ENCODE measurements at places on chromosomes 1 and 21.

DNA sequence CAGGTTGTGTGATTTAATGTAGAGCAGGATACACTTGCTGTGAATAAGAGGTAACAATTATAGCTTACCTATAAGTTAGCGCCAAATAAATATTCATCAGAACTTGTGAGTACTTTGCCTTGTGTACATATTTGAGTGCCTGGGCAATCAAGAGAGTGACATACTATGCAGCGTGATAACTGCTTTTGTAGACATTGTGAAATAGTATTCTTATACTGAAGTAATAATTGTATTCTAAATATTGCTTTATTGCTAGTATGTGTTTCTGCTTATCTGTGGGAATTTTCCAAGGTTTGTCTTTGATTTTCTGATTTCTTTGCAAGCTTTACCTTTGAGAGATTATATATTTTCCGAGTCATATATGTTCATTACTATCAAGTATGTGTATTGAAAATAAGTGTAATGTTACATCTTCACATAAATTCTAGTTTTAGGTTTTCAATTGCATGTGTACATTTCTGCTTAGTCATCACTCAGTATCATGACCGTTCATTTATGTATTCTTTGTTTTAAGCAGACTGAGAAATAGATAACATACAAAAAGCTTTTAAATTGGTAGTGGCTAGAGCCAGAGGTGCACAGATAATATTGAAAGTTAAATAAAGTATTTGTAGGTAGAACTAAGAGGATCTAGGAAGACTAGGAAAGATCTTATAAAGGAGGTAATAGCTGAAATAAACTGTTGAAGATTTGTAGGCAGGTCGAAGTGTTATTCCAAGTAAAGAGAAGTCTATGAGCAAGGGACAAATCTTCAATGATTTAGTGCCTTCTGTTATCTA is 19.5 kb downstream of the USP25 start:
- no peak for DNase-seq

GRCh38 chr1:154342132-154342531 is 16.8 kb downstream of the ATP8B2 start:
- no peak for DNase-seq

- no peak for DNase-seq
Measured at GRCh38 chr1:51525295-51525694, 6.2 kb upstream of the EPS15 start.

- no peak for DNase-seq
Measured at GRCh38 chr1:23168079-23168444, 594 bp downstream of the LUZP1 start.

GRCh38 chr1:162384116-162384515 is 2.6 kb downstream of the C1orf226 start:
- DNase-seq, result no peak

- DNase-seq, result no peak
Measured at GRCh38 chr1:156767879-156768604, 707 bp downstream of the PRCC start.

GRCh38 chr1:31529999-31530684 is 46.2 kb upstream of the TINAGL1 start:
- DNase-seq, result no peak

DNA sequence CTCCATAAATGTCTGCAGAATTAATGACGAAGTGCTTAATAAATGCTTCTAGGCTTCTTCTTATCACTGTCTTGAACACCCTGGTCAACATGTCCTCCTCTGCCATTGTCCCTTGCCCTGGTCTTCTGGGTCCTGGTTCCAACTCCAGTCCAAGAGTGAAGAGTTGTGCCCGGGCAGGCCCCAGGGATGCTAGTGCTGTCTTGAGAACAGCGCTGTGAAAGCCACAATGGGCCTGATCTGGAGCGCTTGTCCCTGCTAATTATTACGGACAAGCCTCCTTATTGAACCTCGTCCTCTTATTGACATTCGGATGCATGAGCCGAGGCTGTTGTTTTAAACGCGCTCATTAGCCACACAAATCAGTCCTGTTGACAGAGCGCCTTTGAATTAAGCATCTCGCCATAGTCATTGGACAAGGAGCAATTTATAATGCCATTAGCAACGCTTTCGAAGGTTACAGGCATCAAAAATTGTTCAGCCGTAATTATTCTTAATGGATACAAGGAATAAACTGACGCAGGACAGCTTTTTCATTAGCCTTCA is 211.6 kb upstream of the POU3F1 start:
- no peak for DNase-seq

GRCh38 chr21:26170471-26171257 is at the start of gene APP:
Gene APP, minus strand, starts transcription at chr21:26170770. Its CDS starts 150 bp downstream, at chr21:26170620.
- DNase-seq, result no peak

DNA sequence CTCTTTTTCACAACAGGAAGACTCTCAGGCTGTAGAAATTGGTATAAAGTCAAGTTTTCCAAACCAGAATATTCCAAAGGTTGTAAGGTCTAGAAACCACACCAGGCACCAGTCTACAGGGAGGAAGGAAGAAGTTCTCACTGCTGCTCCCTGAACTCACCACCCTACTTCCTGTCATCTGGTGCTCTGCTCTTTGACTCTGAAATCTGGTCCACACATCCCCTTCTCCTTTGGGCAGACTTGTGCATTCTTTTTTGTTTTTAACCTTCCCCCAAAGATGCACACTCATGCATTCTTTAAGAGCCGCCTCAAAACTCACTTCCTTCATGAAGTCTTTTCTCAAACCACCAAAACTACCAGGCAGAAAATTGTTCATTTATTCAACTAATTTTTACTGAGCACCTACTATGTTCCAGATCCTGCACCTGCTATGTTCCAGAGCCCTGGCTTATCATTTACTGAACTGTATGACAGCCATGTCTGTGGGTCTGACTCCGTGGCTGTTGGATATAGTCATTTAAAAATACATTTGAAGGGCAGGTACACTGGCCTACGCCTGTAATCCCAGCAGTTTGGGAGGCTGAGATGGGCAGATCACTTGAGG is 30.1 kb upstream of the EPS15 start:
- DNase-seq, result no peak

- DNase-seq, result no peak
Measured at GRCh38 chr1:242240077-242240476, 241.2 kb upstream of the MAP1LC3C start.

DNA sequence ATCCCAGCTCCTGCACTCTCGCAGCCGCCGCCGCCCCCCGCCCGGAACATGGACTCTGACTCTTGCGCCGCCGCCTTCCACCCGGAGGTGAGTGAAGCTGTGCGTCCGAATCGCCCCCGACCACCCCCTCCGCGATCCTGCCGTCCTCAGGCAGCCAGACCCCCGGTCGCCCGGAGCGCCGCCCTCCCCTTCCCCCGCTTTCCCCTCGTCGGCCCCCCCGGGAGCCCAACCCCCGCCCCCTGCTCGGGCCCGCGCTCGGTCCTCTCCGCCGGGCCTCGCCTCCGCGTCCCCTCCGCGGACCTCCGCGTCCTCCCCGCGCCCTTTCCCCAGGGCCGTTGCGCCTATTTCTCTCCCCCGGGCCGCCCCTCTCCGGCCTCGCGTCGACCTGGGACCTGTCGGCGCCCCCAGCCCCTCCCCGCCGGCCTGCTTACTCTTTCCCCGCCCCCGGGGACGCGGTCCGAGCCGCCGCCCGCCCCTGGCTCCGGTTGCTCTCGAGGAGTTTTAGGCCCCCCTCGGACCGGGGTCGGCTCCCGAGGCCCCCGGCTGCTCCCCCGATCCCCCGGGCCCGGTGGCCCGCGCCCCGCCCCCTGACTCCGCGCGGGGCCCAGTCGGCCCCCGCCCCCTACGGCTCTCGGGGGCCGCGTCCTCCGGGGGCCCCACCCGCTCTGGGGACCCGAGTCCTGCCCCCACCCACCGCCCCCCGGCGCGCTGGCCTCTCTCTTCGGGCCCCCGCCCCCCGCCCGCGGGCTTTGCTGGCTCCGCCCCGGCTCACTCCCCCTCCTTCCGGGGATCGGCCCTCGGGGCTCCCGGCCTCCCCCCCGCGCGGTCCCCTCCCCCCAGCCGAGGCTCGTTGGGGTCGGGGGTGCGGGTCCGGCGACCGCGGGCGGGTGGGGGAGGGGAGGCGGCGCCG is 743 bp downstream of the PHF13 start:
- no peak for DNase-seq

DNA sequence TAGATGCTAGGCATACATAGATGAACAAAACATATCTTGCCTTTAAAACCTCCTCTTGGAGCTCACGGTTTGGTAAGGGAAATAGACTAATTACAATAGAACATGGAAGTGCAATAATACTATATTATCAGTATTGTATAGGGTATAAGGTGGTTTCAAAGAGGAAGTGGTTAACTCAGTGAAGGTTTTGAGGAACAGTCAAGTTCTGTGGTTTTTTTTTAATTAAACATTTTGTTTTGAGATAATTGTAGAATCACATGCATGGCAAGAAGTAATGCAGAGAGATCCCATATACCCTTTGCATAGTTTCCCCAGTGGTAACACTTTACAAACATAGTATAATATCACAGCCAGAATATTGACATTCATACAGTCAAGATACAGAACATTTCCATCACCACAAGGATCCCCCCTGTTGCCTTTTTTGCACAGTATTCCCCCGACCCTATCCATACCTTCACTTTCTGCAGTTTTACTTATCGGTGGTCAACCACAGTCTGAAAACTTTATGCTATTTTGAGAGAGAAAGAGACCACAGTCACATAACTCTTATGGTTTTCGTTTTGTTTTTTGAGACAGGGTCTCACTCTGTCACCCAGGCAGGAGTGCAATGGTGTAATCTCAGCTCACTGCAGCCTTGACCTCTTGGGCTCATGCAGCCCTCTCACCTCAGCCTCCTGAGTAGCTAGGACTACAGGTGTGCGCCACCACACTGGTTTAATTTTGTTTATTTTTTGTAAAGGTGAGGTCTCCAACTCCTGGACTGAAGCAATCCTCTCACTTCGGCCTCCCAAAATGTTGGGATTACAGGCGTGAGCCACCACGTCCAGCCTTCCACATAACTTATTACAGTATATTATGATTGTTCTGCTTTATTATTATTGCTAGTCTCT is 60.5 kb upstream of the KIAA1614 start:
- DNase-seq, result no peak

DNA sequence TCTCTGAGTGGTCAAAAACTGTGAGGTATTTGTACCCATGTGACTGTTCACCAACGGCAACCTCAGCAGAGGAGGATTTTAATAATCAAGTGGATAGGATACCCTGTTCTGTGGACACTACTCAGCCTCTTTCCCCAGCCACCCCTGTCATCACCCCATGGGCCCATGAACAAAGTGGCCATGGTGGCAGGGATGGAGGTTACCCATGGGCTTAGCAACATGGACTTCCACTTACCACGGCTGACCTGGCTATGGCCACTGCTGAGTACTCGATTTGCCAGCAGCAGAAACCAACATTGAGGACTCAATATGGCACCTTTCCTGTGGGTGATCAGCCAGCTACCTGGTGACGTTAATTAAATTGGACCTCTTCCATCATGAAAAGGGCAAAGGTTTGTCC is 1782.7 kb downstream of the PLA2G4A start:
- no peak for DNase-seq

DNA sequence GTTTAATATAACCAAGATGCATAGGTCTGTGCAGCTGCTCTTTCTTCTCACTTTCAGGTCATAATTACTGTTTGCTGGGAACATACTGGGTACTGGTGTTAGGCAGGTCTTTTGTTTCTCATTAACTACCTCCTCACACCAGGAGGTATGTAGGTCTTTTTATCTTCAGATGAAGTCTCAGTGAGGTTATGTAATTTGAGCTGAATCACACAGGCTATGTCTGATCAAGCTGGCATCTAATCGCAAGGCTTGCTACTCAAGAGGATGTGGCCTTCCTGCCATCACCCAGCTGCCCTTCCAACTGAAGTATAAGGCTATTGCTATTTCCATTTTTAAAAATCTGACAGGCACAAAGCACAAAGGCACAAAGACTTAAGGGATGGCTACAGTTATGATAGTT is 96.4 kb downstream of the RUNX1 start:
- no peak for DNase-seq

GRCh38 chr1:93042187-93043056 is 36.7 kb upstream of the MTF2 start:
- no peak for DNase-seq

DNA sequence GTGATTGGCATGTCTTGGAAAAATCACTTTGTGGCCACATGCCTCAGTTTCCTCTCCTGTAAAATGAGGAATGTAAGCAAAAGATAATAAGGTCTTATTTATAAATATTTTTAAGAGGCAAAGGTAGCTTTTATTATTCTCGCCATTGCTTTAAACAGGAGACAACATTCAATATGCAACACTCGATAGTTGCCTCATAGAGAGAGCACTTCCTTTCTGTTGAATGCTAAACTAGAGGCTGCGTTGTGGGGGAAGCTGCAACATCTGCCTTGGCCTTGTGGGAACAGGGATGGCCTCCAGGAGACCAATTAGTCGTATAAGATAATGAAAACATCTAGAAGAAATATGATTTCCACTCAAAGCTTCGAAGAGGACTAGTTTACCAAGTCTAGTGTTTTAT is 3.5 kb downstream of the OSCP1 start:
- DNase-seq, result no peak

DNA sequence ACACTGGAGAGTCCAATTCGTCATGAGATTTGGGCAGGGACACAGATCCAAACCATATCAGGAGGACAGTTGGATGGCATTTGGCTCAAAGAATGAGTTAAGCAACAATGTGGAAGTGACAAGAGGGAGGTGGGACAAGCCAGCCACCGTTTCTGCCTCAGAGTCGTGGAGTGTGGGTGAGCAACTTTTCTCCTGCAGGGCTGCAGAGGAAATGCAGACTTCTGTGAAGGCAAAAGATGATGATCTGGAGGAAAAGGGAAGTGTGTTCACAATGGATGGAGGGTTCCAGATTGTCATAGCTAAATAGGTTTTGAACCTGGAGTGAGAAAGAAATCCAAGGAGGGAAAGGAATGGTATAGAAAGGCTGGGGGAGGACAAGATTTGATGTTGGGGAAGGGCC is 16.4 kb upstream of the KANK4 start:
- no peak for DNase-seq

- DNase-seq, result no peak
Measured at GRCh38 chr1:226877669-226878068, 7.3 kb downstream of the PSEN2 start.

GRCh38 chr21:35399002-35399530 is 350.0 kb upstream of the RUNX1 start:
- DNase-seq, result no peak

DNA sequence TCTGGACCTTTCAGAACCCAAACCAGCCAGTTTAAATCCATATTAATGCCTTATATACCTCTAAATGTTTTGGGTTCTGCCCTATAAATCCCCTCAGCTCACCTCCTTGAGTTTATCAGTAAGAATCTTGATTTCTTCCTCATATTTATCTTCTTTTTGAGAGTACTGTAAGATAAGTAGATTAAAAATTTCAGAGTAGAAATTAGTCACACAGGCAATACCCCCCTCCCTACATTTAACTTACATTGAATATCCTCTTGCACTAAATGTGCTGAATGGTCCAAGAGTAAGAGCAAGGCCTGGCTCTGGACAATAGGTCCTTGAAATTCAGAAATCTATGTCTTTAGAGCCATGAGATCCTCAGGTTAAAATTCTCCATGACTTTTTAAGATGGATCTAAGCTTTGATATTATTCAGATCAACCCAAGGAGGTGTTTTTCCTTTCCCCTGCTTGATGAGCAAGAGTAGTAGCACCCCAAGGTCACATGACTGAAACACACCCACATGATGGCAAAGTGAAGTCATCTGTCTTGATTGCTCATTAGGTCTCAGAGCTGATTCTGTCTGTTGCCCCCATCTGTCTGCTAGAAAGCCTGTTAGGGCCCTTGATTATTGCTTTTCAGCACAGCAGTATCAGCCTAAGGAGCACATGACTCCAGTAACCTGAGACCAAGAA is 15.8 kb upstream of the NUP210L start:
- no peak for DNase-seq

- DNase-seq, result no peak
Measured at GRCh38 chr1:203628201-203629015, 1.8 kb downstream of the ATP2B4 start.

Data from AG09309 (cell line).